ENCODE measurements at places on chromosomes 6 and 20. TPM values are rescaled to one million over a fixed set of nuclear protein-coding genes. Genes with fewer than 3 reads are reported as not detected.

Gene RIPOR2
- total RNA-seq = 2.7 TPM

Gene RIN2
- 48.3 TPM for total RNA-seq

Gene SEMG1
- not detected for total RNA-seq

Gene RNF8
- total RNA-seq = 21.6 TPM

Gene FAM83C
- not detected for total RNA-seq

Gene FAM83D
- total RNA-seq = 19.0 TPM

Gene DACT2
- total RNA-seq = not detected

Gene SMAP1
- total RNA-seq = 18.4 TPM

Gene SFT2D1
- 51.4 TPM for total RNA-seq

Gene HLA-DMB
- not detected for total RNA-seq

Gene SLC22A23
- total RNA-seq = 7.3 TPM

Gene PMEPA1
- total RNA-seq = 6.6 TPM

Gene OR2H2
- total RNA-seq = not detected

Gene CAP2
- total RNA-seq = 4.8 TPM

Gene NOX3
- not detected for total RNA-seq

Gene GLP1R
- total RNA-seq = not detected

Gene PRL
- not detected for total RNA-seq
